ENCODE measurements at places on chromosomes 4 and X.

DNA sequence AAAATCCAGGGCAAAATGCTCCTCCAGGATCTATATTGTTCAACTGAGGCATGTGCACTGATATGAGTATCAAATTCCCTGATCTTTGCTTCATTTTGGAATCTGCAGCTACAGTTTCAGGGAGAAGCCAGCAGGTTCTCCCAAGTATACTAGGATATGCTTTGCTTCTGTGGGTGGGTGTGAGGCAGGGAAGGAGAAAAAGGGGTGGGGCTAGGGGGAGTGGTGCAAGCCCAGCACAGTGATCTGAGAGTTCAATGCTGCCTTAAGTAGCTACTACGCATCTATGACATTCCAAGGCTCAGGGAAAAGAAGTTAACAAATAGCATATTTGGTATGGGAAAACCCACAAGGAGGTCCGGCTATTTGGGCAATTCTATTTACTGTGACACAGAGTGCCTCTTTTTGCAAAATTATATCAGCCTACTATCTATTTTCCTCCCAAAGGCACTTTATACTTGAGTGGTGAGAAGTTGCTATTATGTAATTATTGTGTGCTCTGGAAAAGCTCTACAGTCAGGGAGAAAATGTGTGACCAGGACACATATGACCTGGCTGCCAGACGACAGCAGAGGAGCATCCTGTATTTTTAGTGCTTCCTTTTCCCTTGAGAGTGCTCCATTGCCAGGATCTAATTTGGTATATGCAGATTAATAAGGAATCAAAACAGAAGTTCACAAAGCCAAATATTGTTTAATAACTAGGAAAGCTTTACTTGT, 162.0 kb downstream of the RNF150 start:
- no peak for DNase-seq

DNA sequence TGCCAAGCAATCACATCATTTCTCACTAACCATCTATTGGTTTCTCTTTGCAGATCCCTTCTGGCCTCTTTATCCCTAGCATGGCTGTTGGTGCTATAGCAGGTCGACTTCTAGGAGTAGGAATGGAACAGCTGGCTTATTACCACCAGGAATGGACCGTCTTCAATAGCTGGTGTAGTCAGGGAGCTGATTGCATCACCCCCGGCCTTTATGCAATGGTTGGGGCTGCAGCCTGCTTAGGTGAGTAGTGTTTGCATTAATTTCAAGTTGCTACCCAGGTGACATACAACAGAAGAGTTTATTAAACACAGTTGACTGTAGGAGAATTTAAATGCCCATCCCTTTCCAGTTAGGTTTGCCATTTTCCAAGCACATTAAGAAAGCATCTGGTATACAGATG, 112.2 kb downstream of the AKAP4 start:
- DNase-seq = no peak

DNA sequence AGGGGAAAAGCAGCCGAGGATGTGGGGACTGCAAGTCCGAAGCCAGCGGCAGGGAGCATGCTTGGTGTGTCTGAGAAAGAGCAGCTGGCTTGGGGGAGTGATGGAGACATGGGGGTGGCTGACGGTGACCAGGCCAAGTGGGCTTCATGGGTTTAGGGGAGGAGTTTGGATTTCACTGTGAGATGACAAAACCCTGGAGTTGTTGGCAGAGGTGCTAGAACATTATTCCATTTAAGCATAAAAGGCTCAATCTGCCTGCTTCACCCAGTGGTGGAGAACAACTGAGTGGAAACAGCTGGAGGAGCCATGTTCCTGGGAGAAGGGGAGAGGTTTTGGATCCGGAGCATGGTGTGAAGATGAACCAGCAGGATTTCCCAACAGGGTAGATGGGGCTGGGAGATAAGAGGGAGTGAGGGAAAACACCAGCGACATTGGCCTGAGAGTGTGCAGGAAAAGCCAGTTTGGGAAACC, 318.0 kb upstream of the TAPT1 start:
- no peak for DNase-seq

GRCh38 chr4:151850791-151851213, 90.0 kb upstream of the GATB start:
- no peak for DNase-seq

DNA sequence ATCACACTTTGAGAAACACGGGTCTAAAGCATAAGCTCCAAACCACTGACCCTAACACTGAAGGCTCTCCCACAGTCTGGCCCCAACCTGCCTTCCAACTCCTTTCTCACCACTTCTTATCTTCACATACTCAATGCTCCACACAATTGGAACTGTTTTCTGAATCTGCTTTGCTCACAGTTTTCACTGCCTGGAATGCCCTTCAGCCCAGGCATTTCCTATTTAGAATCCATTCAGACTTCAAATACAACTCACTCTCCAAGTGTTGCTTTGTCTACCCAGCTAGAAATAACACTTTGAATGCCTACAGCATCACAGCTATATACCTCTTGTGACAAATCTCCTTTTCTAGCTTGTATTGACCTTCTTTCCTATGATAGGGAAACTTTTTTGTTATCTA, 10.2 kb downstream of the OTUD4 start:
- DNase-seq = no peak

DNA sequence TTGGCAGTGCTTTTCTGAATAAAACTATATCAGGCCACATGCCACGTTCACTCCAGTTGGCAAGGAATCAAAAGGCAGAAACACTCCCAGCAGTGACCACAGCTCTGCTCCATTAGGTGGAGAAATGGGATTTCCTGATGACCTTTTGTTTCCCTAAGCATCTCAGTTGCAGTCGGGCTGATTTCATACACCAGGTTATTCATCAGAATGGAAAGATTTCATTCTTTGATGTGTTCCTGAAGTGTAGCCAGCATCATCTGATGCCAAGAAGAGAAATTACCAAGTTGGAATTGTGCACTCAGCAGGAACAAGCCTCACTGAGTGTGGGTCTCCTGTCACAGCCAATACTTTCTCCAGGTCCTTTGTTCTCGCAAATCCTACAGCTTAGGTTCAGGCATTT, 193.7 kb downstream of the SPATA18 start:
- DNase-seq = no peak

DNA sequence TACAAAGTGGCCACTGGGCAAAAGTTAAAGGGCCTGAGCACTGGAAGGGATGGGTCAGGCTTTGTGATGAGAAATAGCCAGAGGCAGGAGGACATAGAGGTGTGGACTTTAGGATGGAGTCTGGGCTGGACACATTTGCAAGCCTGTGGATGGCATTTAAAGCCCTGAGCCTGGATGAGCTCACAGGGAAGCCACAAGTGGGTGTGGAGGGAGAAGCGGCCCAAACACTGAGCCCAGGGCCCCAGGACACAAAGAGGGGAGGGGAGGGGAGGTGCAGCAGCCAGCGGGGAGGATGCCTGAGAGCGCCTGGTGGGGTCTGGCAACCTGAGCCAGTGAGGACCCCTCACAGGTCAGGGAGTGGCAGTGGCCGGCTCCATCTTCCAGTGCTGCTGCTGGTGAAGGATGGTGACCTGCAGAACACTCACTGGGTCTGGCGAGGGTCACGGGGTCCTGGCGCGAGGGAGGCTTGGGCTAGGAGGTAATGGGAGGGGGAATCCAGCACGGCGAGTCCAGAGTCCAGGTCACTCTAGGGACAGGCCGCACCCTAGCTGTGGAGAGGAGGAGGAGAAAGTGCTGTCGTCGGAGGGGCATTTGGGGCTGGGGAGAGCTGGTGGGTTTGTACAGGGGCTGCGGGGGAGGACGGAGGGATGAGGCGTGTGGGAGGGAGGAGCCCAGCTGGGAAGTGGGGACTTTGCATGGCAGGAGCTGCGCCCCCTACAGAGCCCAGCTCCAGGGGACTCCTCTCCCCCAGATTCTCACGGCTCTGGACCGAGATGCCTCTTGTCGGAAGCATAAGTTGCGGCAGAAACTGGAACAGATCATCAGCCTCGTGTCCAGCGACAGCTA, 7.0 kb downstream of the LAGE3 start:
- DNase-seq = no peak

DNA sequence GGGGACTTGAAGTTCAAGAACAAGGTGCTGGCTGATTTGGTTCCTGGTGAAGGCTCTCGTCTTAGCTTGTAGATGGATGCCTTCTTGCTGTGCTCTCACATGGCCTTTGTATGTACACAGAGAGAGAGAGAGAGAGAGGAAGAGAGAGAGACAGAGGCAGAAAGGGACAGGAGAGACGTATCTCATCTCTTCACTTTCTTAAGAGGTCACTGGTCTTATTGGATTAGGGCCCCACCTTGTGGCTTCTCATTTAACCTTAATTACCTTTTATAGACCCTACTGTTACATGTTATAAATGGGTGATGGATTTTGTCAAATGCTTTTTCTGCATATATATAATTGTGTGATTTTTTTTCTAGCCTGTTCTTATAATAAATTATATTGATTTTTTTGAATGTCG, 1444.2 kb downstream of the ADGRL3 start:
- peak; percentile 40 for DNase-seq

GRCh38 chrX:53595266-53595810, 91.2 kb downstream of the HUWE1 start:
- DNase-seq = peak; percentile 44

DNA sequence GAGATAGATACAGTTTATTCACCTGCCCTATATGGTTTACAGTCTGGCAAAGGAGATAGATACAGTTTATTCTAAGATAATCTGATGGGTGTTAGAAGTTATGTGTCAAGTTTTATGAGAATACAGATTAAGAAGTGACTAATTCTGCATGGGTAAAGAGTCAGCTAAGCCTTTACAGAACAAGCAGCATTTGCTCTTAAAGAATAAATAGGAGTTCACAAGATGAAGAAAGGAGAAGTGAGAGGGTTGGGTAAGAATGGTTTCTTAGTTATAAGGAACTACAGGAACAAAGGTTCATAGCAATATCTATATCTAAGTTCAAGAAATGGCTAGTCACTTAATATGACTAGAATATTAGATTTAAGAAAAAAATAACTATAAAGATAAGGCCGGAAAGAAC, 47.6 kb downstream of the THOC2 start:
- no peak for DNase-seq

DNA sequence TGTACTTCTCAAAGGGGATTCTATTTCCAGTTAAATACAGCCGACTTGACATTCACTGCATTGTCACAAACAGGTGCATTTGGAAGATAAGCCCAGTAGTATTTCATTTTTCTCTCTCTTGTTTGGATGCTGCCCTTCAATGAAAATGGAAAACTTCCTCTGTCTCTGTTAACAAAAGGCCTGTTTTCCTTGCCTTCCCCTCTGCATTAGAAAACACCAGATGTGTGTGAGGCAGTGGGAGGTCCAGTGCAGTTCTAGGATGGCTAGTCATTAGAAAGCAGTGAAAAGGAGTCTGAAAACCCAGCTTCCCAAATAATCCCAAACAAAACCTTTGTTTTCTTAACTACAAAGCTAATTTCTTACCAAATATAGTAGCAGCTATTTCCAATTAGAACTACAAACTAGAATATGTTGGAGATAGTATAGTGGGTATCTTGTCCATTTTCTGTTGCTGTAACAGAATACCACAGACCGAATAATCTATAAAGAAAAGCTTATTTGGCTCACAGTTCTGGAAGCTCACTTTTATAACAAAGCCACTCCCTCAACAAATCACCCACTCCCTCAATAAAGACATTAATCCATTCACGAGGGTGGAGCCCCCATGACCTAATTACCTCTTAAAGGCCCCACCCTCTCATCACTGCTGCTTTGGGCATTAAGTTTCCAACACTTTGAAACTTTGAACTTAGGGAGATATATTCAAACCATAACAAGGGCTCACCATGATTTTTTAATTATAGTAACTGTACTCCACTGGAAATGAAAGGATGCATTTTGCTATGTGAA, 452.1 kb upstream of the RPS6KA3 start:
- DNase-seq = no peak

- peak; percentile 71 for DNase-seq
Observed at GRCh38 chrX:135086197-135086854, 34.0 kb downstream of the ETDB start.

DNA sequence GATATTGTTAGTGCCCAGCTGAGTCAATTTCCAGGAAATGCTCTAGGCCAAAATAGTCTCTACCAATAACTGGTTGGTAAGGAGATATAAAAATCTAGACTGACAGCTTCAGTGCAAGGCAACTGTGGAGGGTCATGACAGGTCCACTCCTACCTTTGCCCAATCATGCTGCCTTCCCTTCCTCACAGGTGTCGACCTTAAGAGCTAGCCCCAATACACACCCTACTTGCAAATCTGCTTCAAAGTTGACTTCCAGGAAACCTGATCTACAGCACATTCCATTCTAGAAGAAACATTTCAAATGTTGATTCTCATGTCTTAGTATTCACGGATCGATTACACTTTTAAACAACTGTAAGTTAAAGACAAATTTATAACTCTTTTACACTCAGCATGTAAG, 1455.5 kb downstream of the TECRL start:
- no peak for DNase-seq

DNA sequence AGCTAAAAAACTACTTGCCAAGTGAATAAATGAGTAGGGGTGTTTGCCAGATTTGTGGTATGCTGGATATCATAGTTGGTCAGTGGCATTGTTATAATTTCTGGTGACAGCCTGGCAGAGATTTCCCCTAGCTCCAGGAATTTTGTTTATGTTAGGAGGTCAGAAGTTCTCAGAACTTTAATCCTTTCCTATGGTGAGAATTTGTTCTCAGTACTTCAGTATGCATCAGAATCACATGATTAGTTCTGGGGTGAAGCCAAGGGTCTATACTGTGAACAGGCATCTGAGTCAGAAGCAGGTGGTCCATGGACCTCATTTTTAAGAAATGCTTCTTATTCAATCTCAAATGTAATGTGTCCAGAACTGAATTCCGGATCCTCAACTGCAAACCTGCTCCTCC, 10.5 kb downstream of the RASSF6 start:
- DNase-seq = no peak

- no peak for DNase-seq
Observed at GRCh38 chr4:54289316-54289715, 60.2 kb downstream of the PDGFRA start.

DNA sequence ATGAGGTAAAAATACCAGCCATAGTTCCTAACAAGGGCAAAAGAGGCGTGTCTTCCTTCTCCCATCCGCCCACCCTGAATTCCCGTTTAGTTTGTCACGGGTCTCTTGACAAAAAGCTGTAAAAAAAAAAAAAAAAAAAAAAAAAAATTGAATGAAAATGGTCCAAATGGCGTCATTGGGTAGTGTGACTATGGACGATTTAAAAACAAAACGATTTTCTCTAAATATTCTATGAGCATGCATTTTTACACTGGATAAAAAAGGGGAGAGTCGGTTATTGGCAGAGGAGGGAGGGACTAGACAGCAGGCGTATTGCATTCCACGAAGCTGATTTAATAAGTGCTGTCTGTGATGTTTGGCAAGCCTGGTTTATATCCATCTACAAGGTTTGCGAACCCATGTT, at the start of gene FAM133A:
FAM133A (plus strand) TSS at position 338 of the 403 bp plus-strand sequence. CDS start 35,214 bp downstream, outside the sequence.
- DNase-seq = no peak

DNA sequence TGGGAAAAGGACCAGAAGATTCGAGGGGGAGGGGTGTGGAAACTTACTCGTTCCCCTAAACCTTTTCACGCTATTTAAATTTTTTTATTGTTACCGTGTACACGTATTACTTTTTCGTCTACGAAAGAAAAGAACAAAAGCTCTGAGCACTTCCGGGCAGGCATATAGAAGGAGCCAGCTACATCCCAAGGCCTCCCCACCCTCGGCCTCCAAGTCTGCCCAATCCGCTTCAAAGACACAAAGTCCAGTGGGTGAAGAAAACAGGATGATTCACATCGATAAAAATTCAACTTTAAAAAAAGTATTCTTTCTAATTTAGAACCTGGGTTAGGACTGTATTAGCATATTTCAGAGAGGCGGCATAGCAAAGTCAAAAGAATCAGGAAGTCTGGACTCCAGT, 23.1 kb downstream of the SEL1L3 start:
- no peak for DNase-seq

- DNase-seq = no peak
Observed at GRCh38 chr4:147836807-147837206, 104.9 kb downstream of the ARHGAP10 start.

All from KBM-7 (cell line).